ENCODE measurements at places on chromosomes 2 and 18.

- DNase-seq, result no peak
Observed at GRCh38 chr2:181613241-181613640, 43.7 kb downstream of the CERKL start.

- peak; percentile 13 for DNase-seq
Observed at GRCh38 chr2:156399224-156399949, 36.8 kb upstream of the GPD2 start.

DNA sequence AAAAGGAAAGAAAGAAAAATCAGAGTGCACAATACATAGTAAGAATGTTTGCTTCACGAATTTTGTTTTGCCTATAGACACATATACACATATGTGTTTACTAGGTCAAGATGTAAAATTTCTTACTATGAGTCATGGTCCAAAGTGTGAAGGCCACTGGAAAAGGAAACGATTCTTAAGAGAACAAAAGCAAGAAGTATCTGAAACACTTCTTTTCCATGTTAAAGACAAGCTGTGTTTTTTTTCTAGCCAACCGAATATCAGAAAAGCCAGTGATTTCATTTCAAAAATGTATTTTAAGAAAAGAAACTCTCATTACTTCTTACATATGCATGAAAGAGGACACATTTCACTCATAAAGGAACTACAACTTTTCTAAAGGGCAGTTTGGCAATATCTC is 24.9 kb downstream of the PECR start:
- DNase-seq, result no peak

DNA sequence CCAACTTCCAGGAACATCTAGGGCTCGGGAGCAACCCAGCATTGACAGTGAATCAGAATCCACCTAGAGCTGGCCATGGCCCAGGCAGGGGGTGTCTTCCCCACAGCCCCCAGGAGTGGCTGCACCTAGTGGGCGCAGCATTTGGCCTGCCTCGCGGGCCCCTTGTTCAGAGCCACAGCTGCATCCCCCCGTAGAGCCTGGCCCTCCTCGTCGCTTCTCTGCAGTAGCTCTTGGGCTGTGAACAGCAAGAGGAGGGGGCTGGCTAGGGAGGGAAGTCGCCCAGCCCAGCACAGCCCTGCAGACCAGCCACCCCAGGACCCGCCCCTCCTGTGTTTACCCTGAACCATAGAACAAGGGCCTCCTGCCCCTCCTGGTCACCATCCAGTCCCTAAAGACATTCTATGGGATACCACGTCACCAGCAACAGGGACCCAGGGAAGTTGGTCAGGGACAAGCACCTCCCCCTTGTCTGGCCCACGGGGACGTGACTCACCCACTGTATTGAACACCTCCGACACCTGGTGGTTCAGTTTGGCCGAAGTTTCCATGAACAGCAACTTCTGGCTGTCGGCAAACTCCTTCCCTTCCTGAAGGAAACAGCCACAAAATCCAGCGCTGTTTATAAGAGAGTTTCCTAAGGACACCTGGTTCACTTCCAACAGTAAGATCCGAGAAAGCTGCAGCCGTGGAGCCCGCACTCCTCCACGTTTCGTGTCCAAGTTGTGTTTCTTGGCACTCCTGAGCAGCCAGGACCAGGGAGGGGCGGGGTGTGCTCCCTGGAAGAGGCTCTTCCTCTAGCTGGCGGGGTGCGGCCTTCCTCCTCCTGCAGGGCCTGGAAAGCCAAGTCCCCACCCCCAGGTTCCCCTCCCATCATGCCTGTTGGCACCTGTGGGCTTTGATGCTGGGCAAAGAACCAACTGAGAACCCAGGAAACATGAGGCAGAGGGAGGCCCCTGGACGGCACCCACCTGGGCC is 8.8 kb downstream of the PRLH start:
- no peak for DNase-seq

DNA sequence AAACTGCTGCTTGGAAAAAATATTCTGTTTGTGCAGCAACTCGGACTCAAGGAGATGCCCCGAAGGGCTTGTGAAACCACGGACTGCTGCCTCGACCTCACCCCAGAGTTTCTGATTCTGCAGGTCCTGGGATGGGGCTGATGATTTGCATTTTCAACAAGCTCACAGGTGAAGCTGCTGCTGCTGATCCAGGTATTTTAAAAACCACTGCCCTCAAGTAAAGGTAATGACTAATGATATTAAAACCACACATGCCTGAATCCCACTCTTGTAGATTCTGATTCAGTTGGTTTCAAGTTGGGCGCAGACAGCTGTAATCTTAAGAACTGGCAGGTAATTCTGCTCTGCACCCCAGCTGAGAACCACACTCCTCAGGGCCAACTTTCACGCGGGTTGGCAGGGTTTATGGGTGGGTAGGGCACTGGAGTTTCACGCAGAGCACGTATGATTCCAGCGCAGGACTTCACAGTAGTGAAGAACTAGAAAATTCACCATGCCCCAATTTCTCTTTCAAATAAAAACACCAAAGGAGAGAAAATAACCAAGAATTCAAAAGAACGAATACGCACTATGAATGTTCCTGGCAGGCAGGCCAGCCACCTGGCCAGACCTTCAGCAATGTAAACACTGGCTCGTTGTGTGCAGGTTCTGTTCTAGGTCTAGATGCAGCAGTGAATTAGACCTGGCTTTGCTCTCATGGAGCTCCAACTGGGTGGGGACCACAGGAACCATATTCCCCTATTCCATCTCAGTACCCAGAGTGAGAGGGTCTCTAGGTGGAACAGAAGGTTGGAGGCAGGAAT is 74.6 kb upstream of the ZFP36L2 start:
- DNase-seq, result no peak

DNA sequence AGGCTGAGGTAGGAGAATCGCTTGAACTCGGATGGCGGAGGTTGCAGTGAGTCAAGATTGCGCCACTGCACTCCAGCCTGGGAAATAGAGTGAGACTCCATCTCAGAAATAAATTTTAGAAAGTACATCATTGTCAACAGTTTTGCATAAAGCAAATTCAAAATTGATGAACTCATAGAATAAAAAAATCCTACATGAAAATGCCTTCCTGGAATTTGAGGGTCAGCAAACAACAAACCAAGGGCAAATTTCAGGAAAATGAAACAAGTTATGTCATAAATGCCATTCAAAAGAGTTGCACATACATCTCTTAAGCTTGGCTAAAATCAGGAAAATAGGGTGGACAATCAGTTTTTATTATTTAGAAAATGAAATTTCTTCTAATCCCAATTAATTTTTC is 45.1 kb downstream of the COL5A2 start:
- no peak for DNase-seq

DNA sequence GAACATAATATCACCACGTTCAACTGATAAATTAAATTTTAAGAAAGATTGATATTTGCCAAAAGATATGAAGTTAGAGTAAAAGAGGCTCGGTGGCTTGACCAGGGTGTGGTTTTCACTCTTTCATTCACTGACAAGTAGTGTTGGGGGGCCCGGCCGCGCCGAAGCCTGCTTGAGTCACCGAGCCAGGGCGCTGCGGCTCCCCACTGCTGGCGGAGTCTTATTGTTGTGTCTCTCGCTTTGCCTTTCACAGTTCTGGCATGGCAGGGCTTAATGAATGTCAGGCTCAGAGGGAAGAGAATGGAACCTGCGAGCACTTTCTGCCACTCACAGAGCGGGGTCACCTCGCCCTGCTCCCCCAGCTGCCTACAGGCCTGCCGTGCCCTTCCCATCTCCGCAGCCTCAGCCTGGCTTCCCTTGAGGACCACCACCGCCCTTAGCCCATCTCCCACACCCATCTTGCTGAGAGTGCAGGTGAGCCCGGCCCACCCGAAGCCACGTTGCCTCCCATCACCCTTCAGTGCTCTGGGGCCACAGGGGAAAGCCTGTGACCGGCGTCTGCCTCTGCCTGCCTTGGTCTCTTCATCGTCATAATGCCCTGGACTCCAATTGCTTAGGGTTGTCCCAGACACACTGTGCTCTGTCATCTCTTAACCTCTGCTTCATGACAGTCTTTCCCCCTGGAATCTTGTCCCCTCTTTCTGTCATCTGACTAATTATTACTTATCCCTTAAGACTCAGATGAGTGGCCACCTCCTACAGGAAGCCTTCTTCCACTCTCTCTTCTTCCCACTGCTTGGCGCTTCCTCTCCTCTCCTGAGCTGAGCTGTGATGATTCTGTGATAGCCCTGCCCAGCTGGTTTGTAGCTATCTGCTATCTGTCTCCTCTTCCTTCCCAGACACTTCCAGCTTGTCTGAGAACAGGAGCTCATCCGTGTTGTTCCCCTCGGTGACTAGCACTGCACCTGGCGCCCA is 142.5 kb downstream of the FAM210A start:
- DNase-seq, result no peak

GRCh38 chr2:50241282-50241681 is 790.6 kb downstream of the NRXN1 start:
- DNase-seq, result no peak

DNA sequence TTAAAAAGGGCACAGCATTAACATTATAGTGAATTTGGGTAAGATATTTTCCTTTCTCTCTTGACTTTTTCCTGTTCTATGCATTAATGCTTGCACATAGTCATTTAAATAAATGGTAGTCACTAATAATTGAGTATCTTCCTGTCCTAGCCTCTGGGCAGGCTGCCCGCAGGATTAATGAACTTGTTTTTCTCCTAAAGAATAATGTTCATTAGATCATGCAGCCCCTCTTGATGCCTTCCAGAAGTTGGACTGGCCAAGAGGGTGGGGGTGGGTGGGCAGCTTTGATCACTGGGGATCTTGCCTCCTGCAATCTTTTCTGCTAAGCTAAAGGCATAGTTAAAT is 514.5 kb upstream of the CDH2 start:
- DNase-seq, result no peak

- DNase-seq, result no peak
Observed at GRCh38 chr2:181165199-181165868, 184.9 kb downstream of the UBE2E3 start.

DNA sequence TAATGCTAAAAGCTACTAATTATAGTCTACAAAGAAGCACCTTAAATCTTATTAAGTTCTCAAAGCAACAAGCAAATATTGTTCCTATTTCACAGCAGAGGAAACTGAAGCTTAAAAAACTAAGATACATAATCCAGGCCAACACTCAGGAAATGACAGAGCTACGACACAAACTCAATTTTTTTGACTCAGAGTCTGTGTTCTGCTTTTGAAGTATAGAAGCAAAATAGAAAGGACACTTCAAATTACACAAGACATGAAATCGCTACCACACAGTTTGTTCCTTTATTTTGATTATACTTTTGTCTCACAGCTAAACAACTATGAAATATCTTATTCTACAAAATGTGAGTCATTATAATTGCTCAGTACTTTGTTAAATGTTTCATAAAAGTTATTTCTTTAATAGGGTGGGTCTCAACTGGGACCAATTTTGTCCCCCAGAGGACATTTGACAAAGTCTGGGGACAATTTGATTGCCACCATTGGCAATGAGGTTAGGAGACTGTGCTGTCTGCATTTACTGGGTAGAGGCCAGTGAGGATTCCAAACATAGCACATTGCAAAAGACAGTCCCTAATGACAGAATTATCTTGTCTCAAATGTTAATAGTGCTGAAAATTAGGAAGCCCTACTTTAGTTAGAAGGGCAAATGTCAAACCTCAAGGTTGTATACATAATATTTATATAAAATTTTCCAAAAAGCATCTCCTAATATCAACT is 101.5 kb upstream of the GRB14 start:
- DNase-seq, result no peak

GRCh38 chr2:61620244-61621159 is 82.3 kb upstream of the XPO1 start:
- no peak for DNase-seq

DNA sequence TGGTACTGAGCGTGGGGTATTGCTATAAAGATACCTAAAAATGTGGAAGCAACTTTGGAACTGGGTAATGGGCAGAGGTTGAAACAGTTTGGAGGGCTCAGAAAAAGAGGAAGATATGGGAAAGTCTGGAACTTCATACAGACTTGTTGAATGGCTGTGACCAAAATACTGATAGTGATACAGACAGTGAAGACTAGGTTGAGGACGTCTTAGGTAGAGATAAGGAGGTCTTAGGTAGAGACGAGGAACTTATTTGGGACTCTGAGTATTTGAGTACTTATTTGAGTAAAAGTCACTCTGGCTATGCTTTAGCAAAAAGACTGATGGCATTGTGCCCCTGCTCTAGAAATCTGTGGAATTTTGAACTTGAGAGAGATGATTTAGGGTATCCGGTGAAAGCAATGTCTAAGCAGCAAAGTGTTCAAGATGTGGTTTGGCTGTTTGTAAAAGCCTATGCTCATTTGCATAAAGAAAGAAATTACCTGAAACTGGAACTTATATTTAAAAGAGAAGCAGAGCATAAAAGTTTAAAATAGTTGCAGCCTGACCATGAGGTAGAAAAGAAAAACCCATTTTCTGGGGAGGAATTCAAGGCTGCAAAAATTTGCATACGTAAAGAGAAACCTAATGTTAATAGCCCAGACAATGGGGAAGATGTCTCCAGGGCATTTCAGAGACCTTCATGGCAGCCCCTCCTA is 219.6 kb downstream of the PDE1A start:
- no peak for DNase-seq

- no peak for DNase-seq
Observed at GRCh38 chr2:46298522-46299353, 1.5 kb downstream of the EPAS1 start.

DNA sequence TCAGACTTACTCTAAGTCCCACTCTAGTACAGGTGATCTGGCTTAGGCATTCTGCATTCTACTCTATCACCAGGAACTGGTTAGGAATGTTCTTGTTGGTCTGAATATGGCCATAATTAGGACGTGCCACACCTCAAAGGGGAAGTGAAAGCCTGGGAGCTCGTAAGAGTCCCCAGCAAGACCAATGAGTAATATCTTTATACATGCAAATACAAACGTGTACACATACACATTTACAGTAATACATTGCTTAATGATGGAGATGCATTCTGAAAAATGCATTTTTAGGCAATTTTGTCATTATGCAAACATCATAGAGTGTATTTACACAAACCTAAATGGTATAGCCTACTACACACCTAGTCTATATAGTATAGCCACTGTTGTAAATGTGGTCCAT is 19.5 kb upstream of the ERCC3 start:
- DNase-seq, result no peak

DNA sequence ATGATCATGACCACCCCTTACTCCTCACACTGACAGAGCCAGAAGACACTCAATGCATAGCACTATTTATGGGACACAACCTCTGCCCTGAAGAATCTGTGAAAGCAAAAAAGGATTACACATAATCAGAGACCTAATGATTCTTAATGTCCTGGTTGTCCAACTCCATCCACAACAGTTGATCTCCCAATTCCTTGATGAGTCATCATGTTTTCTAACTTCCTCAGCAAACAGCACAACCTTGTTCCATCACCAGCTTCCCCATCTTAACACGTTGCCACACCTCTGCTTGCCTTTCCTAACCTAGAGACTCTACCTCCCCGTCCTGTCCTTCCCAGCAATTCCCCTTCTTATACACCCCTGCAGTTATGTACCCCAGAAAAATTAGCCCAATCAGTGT is 13.2 kb upstream of the MARCHF4 start:
- no peak for DNase-seq

GRCh38 chr2:164793529-164793928 is 48.1 kb downstream of the COBLL1 start:
- no peak for DNase-seq

- no peak for DNase-seq
Observed at GRCh38 chr2:119255760-119256581, 32.3 kb downstream of the STEAP3 start.
